Sigmoid colon (tissue), 7 donors: ENCODE measurements at places on chromosomes 11 and 22. TPM values are rescaled to one million over a fixed set of nuclear protein-coding genes. Genes with fewer than 3 reads are reported as not detected.

DNA sequence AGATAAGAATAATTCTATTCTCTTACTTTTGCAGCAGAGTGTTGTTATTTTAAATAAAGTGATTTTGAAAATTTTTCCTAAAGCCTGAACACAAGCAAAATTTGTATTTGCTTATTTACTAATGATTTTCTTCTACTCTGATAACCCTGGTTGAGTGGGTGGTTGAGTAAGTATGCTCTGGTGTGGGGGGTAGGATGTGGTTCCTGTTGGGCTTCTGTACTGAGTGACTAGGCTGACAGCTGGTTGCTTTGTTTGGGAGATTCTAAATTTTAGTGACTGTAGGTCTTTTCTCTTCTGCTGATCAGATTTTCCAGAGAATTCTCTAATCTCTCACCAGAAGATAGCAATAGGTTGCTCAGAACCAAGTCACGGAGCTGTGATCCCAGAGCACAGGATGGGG, 61.6 kb downstream of the METTL15 start:
- no peak overlapping the region for H3K4me3 ChIP-seq
- H3K36me3 ChIP-seq: no peaks in the 10 kb centered on the region
- H3K27me3 ChIP-seq: no peaks in the 10 kb centered on the region
- DNase-seq: no peak
- H3K4me1 ChIP-seq: no peaks in the 10 kb centered on the region

DNA sequence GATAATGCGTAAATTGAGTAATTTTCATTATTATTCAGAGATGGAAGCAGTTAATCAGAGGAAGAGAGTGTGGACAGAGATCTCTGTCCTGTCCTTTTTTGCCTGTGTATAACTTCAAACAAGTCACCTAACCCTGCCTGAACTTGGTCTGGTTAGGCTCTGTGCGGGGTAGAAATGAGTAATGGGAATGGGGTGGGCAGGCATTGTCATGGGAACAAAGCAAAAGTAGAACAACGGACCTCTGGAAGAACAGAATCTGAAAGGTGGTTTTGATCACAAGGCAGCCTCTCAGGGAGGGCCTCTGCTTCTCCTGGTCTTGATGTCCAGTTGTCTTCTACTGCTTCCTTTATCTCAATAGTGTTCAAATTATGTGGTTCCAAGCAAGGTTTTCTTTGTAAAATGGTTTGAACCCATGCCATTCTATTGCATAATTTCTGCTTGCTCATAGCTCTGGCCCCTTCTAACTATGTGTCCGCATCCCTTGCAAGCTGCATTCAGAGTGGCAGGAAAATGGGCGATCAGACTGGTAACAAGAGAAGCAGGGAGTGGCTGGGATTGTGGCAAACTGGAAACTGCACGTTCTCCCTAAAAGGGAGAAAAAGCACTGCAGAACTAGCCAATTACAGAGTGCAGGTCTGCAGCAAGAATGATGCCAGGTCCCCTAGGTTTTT, 76.1 kb downstream of the PRR5L start:
- no peaks in the 10 kb centered on the region for H3K36me3 ChIP-seq
- H3K27ac ChIP-seq: no peak overlapping the region
- no peak for DNase-seq
- no peak overlapping the region for H3K4me3 ChIP-seq
- peaks cover 11% of the 10 kb centered on the region for H3K4me1 ChIP-seq

DNA sequence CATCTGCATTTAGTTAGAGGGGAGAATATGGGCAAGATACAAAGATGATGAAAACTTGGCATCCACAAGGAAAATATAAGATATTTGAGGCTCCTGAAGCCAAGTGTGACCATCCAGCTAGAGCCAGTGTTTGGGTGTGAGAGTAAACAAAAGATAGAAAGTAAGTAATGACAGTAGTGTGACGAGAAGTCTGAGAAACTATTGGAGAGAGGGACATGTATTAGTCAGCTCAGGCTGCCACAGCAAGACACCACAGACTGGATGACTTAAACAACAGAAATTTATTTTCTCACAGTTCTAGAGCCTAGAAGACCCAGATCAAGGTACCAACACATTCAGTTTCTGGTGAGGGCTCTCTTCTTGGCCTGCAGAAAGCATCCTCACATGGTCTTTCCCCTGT, 6.4 kb upstream of the CCKBR start:
- H3K27me3 ChIP-seq: peaks cover 1% of the 10 kb centered on the region
- H3K4me1 ChIP-seq: peaks cover 23% of the 10 kb centered on the region
- no peak for DNase-seq
- H3K27ac ChIP-seq: peak overlapping the region; percentile 79

GRCh38 chr11:65530157-65530496, 5.2 kb downstream of the SCYL1 start:
- no peaks in the 10 kb centered on the region for H3K27me3 ChIP-seq
- H3K4me1 ChIP-seq: peaks cover 19% of the 10 kb centered on the region
- no peak overlapping the region for H3K4me3 ChIP-seq

- H3K4me3 ChIP-seq: no peak overlapping the region
- no peaks in the 10 kb centered on the region for H3K36me3 ChIP-seq
- no peak overlapping the region for H3K27ac ChIP-seq
- no peaks in the 10 kb centered on the region for H3K4me1 ChIP-seq
- no peaks in the 10 kb centered on the region for H3K27me3 ChIP-seq
These were observed 58.9 kb downstream of the MYEOV start for GRCh38 chr11:69352715-69353319.

DNA sequence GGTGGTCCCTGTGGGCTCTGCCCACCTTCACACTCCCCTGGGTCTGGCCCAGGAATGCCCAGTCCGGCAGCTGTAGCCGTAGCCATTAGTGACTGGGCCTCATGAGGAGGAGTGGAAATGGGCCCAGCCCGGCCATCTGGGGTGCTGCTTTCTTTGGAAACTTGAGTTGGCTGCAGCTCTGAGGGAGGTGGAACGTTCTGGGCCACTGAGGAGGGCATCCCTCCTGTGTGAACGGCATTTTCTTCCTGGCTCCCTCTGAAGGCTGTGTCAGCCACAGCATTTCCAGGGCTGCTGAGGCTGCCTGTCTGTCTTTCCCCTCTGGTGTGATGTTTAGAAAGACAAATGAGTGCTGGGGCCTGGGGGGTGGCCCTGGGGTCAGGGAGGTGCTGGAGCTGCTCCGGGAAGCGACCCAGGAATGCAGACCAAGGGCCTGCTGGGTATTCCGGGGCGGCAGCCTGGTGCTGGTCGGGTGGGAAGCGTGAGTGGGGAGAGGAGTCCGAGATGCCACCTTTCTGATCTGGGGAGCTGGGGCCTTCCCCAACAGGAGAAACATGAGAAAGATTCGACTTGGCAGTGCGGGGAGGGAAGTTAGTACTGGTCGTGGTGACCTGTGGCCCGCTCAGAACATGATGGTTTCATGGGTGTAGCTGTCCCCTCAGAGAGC, 27.1 kb downstream of the PTDSS2 start:
- no peak overlapping the region for H3K27ac ChIP-seq
- peaks cover 6% of the 10 kb centered on the region for H3K36me3 ChIP-seq
- H3K27me3 ChIP-seq: no peaks in the 10 kb centered on the region
- no peak for DNase-seq
- H3K4me3 ChIP-seq: no peak overlapping the region

DNA sequence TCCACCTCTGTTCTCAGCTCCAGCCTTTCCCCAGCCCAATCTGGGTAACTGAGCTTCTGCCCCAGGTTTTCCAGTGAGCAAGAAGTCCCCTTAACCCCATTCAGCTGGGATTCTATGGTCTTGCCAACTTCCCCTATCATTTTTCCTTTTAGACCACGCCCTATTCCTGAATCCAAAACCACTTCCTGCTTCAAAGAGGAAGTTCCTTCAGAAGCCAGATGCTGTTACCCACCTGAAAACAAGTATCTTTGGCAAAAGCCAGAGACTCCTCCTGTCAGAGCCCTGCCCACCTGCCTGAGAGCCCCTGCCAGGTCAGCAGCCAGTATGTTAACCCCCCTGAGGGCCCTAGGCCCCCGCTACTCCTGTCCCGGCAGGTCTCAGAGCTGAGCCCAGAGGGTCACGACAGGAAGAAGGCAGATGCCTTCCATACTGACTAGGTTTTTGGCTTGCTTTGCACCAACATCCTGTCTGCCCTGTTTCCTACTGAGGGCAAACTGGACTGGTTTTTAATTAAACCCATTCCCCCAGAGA, 20.3 kb upstream of the MICAL2 start:
- peaks cover 39% of the 10 kb centered on the region for H3K4me1 ChIP-seq
- H3K27me3 ChIP-seq: no peaks in the 10 kb centered on the region
- peak overlapping the region; percentile 30 for H3K27ac ChIP-seq
- no peak overlapping the region for H3K4me3 ChIP-seq
- no peak for DNase-seq

DNA sequence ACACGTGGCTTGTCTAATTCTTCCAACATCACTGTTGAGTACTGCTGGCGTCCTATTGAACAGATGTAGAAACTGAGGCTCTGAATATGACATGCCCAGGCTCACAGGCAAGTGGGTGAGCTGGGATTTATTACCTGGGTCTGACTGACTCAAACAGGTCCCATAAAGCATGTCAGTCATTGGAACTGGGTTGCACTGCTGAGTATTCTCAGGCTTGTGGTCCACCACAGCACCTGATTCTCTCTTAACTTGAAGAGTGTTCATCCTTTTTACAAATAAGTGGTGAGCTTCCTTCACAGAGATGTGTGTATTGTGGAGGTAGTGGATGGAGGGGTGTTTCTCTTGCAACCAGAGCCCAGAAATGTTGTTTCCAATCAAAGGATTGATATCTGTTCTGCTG, 44.5 kb downstream of the SC5D start:
- H3K27ac ChIP-seq: no peak overlapping the region
- no peaks in the 10 kb centered on the region for H3K27me3 ChIP-seq
- no peaks in the 10 kb centered on the region for H3K36me3 ChIP-seq
- no peak for DNase-seq
- H3K4me1 ChIP-seq: no peaks in the 10 kb centered on the region
- H3K4me3 ChIP-seq: no peak overlapping the region

DNA sequence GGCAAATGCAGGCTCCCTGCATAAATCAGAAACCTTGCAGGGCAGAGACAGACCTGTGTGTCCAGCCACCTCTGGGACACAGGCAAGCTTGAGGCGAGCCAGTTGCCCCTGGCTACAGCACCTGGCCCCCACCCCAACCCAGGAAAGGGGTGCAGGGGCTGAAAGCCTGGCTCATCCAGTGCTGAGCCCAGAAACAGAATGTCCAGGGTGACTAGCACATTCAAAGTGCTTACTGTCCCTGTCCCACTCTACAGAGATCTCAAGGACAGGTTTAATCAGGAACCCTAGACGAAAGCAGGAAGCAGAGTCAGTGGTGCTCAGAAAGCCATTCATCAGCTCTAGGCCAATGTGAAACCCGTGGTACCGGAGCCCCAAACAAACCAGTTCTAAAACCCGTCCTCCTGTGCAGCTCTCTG, 31.9 kb downstream of the PLEKHA7 start:
- H3K36me3 ChIP-seq: no peaks in the 10 kb centered on the region
- H3K4me3 ChIP-seq: no peak overlapping the region
- peak overlapping the region; percentile 51 for H3K27ac ChIP-seq

GRCh38 chr11:69972351-69972802, 105.7 kb upstream of the ANO1 start:
- H3K4me3 ChIP-seq: no peak overlapping the region
- peaks cover 9% of the 10 kb centered on the region for H3K27me3 ChIP-seq
- no peaks in the 10 kb centered on the region for H3K36me3 ChIP-seq

IRAG1 gene
- total RNA-seq: 96.1 TPM

ZFPL1 gene
- 35.2 TPM for total RNA-seq

OR52N4 gene
- total RNA-seq: not detected

CATSPERZ gene
- total RNA-seq: not detected

SORL1 gene
- total RNA-seq: 8.1 TPM

ESAM gene
- 8.9 TPM for total RNA-seq

MCAM gene
- total RNA-seq: 978 TPM
